Colonic mucosa (tissue), 4 donors: ENCODE measurements at places on chromosomes 4 and X.
A peak's percentile ranks its signal among the peaks of the same experiment; 100 is the strongest.

GRCh38 chr4:8021796-8022195 is 82.1 kb upstream of the AFAP1 start:
- no peak for DNase-seq

DNA sequence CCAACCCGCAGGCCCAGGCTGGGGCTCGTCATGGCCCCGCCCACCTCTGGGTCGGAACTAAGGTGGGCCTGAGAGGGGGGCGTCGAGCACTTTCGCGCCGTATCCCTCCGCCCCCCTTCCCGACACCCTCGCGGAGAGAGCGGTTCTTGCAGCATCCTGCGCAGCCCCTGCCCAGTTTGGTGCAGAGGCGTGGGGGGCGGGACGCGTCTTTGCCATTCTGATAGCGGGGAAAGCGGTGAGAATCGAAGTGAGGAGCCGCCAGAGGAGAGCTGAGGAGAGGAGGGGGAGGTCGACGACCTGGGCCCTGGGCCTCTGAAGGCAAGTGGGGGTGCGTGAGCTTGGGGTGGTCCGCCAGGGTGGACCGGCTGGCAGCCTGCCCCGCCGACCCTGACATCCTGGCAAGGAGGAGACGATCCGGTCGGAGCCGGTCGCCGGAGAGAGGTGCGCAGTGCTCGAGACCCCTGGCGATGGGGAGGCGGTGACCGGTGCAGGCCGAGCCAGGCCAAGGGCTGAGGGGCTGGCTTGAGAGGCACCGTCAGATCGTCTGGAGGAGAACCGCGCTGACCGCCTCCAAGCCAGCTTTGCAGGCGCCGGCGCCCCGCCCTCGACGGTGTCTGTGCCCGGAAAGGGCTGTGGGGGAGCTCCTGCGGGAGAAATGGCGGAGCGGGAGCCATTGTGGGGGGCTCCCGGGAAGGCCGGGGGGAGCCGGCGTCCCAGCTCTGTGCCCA is 25.5 kb downstream of the GPRASP3 start:
- DNase-seq: peak; percentile 33

DNA sequence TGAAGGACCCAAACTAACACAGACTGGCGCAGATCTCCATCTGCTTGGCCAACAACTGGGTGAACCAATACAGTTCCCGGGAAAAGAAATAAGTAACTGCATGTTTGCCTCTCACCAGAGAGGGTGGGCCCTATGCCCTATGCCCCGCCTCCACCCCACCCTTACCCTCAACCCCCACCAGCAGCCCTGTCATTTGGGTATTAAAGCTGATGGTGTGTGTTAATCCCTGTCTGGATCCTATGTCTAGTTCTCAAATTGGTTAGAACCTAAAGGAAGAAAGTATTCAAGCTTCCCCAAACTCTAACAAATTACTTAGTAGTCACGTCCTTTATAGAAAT is 19.0 kb downstream of the SMPX start:
- no peak for DNase-seq

GRCh38 chr4:162503868-162504267 is 340.1 kb upstream of the FSTL5 start:
- DNase-seq: no peak

DNA sequence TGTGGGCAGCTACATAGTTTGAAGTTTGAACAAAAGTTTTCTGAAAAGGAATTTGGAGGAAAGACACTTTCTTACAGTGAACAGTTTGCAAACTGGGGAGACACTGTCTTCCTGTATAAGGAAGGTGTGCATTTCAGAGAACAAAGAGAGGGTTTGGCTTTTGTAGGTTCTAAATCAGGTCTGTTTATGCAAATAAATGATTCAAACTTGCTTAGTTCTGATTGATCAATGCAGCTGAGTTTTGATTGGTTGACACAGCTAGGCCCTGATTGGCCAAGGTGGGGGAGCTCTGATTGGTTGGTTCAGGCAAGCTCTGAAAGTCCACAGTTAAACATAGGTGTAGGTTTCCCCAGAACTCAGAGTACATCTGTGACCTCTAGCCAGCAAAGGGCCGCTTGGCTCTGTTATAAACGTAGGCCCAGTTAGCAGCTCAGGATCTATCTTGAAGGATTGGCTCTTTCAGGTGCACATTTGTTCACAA is 63.0 kb upstream of the ENPP6 start:
- no peak for DNase-seq

- DNase-seq: no peak
Measured at GRCh38 chr4:62474802-62475201, 1274.7 kb downstream of the ADGRL3 start.

GRCh38 chr4:79057772-79058171 is 118.5 kb upstream of the PAQR3 start:
- no peak for DNase-seq

DNA sequence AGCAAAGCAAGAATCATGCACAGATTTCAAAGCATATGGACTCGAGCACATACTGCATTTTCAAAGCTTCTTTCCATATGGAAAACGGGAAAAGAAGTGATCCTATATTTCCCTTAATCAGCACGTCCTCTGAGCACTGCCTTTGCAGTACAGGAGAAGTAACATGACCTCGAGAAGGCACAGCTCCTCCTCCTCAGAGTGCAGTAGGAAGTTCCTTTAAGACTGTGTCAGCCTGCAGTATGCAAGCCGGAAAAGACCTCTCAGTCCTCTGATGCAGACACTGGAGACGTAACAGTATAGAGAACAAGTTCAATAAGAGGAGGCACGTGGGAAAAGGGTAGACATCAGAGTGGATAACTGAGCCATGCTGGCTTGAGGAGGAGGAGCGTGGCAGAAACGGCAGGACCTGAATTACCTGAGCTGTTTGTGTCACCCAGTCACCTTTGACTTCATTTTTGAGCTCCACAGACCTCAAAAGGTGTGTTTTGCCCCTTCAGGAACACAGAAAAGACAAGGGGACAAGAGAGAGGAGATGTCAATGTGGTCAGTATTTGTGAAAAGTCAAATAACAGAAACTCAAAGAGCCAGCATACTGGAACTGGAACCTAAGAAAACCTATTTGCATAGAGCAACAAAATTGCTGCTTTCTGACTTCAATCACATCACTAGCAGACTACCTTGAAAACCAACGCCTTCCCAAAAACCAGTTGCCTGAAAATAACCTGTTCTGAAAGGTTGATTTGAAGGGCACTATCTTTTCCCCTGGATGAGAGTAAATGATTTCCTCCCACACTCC is 20.8 kb downstream of the IRF2 start:
- DNase-seq: peak; percentile 50

- no peak for DNase-seq
Measured at GRCh38 chrX:22203186-22203585, 69.5 kb upstream of the CBLL2 start.

- DNase-seq: no peak
Measured at GRCh38 chr4:87547016-87547708, 18.0 kb upstream of the SPARCL1 start.

GRCh38 chrX:34866646-34867045 is 76.0 kb upstream of the FAM47B start:
- no peak for DNase-seq

- DNase-seq: no peak
Measured at GRCh38 chrX:53940180-53940579, 104.1 kb downstream of the PHF8 start.

- DNase-seq: no peak
Measured at GRCh38 chr4:90950385-90950841, 823.2 kb downstream of the CCSER1 start.

DNA sequence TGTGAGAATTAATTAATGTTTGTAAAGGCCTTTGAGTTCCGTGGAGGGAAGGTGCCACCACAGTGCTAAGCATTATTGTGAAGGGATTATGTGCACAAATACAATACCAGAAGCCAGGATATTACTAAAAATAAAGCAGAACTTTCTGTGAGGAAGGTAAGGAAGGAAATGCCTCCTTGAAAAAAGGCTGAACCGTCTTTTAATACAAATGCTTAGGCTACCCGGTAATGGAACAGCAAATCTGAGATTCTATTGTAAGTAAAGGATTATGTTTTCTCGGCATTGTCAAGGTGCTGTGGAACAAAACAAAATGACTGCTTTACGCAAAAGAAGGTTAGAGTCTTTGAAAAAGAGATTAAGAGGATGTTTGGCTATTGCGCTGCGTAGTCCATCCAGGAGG is 57.9 kb upstream of the SPRY1 start:
- DNase-seq: no peak

DNA sequence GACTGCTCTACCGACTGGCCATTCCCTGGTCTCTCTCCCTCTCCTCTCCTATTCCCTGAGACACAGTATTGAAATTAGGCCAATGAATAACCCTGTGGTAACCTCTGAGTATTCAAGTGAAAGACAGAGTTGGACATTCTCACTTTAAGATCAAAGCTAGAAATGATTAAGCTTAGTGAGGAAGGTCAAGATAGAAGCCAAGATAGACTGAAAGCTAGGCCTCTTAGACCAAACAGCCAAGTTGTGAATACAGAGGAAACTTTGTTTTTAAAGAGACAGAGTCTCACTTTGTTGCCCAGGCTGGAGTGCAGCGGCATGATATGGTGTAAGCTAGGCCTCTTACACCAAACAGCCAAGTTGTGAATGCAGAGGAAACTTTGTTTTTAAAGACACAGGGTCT is 64.6 kb downstream of the KDM6A start:
- no peak for DNase-seq

DNA sequence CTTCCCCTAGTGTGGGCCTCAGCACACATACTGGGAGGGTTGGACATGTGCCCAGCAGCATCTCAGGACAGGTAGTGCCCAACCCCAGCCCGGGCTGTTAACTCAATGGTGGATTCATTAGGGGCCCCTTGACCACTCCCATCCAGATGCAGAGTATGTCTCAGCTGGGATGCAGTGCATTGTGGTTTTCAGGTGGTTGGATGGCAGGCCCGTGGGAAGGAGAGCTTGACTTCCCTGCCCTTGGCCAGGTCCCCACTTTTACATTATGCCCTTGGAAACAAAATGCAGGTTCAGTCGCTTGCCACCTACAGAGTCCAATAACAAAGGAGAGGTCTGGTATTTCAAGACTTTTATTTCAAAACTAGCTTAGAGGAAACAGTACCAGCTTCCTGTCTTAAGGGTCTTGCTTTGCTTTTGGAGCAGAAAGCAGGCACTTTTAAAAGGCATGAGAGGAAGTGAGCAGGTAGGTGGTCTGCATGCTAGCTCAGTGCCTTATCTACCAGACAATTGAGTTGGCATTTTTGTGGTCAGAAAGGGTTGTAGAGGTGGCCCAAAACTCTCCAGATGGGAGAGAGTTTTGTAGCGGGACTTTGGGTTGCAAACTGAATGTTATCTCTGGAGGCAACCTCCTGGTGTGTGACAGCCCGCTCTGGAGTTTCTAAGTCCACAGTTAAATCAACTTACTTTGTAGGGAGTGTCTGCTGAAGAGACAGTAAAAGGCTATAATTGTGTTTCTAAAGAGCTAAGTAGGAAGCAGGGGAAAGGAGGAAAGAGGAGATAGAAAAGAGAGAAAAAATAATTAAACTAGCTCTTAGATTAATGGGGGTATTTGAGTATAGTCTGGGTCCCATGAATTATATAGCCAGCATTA is 171.0 kb downstream of the GALNTL6 start:
- DNase-seq: no peak

- DNase-seq: no peak
Measured at GRCh38 chr4:152089584-152089983, 328.8 kb upstream of the GATB start.

- DNase-seq: no peak
Measured at GRCh38 chr4:150358691-150359090, 223.3 kb upstream of the MAB21L2 start.

DNA sequence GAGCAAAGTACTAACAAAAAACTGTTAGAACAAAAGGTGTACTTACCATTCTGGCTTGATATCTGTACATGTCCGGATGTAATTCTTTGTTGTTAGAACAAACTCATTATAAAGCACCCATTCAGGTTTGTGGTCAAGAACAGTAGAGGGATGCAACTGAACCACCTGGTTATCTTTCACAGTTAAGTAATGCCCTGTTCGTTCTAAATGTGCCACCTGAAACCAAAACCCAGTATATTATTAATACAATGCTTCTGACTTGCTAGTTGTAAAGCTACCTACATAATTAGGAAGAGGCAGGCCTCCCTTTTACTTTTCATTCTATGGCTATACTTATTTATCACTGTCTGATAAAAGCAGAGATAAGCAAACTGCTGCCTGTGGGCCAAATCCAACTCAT is 54.8 kb downstream of the DHX15 start:
- no peak for DNase-seq

GRCh38 chr4:189769131-189769530 is 171.5 kb upstream of the FRG1 start:
- DNase-seq: no peak

DNA sequence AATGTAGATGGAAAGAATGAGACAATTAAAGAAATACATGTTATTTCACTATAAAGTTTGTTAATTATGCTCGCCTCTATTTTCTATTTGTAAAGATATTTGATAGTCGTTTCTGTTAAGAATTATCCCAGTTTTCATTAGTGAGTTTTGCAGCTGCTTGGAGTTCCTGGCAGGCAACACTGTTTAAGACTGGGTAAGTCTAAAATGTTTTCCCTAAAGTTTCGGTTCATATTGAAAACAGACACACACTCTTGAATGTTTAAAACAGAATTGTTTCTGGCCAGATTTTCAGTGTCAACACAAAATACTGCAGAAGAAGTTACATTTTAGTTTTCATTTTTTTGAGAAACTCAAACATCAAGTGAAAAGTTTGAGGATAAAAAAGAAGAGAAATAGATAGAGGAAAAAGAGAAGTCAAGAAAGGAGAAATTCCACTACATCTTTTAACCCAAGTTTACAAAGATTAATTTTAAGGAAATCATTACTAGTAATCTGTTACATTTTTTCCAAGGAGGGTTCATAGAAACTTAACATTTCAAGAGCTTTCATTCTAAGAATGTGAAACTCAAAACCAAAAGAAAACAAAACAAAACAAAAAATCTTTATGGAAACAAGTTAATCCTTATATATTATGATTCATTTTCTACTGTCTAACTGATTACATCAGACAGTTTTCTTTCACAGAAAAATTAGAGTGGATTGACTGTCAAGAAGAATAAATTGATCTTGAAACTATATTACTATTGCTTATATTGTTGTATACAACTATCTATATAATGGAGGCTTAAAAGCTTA is 305.5 kb downstream of the FAT4 start:
- DNase-seq: no peak

DNA sequence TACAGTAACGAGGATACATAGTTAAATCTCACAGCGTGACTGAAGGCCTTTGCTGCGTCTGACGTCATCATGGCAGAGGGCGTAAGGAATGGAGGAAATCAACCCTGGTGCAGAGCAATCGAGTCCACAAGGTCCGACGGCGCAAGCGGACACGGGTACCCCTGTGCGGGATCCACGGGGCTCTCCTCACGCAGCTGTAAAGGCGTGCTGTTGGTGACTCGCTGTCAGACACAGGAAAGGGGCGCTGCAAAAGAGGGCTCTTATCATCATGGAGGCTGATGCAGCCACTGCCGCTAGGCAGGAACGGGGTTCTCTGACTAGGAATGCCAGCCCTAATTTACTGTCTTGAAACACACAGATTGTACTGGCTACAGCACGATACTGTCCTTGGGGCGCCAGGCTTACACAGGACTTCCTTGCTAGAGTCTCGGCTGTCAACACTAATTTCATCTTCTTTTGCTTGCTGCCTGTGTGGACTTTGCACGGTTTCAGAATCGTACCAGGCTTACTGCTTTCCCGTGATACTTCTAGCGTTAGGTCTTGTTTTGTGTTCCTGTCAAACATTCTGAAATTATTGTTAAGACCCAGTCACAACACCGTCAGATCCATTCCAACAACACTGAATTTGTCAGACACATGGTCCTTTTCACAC is 13.6 kb downstream of the RNF212 start:
- DNase-seq: peak; percentile 15

- DNase-seq: no peak
Measured at GRCh38 chr4:137541876-137542646, 9.8 kb upstream of the PCDH18 start.

GRCh38 chr4:2103843-2104547 is 44.9 kb downstream of the NAT8L start:
- no peak for DNase-seq

GRCh38 chr4:186593587-186593973 is 38.2 kb upstream of the MTNR1A start:
- no peak for DNase-seq
